Amniotic stem cell (primary cell): ENCODE measurements at places on chromosomes 12 and 14.

GRCh38 chr12:58678753-58679152 is 241.6 kb downstream of the LRIG3 start:
- no peak for DNase-seq

GRCh38 chr12:109625749-109626377 is 52.3 kb downstream of the MVK start:
- DNase-seq: no peak

- DNase-seq: no peak
Observed at GRCh38 chr12:26027401-26027800, 68.9 kb downstream of the RASSF8 start.

DNA sequence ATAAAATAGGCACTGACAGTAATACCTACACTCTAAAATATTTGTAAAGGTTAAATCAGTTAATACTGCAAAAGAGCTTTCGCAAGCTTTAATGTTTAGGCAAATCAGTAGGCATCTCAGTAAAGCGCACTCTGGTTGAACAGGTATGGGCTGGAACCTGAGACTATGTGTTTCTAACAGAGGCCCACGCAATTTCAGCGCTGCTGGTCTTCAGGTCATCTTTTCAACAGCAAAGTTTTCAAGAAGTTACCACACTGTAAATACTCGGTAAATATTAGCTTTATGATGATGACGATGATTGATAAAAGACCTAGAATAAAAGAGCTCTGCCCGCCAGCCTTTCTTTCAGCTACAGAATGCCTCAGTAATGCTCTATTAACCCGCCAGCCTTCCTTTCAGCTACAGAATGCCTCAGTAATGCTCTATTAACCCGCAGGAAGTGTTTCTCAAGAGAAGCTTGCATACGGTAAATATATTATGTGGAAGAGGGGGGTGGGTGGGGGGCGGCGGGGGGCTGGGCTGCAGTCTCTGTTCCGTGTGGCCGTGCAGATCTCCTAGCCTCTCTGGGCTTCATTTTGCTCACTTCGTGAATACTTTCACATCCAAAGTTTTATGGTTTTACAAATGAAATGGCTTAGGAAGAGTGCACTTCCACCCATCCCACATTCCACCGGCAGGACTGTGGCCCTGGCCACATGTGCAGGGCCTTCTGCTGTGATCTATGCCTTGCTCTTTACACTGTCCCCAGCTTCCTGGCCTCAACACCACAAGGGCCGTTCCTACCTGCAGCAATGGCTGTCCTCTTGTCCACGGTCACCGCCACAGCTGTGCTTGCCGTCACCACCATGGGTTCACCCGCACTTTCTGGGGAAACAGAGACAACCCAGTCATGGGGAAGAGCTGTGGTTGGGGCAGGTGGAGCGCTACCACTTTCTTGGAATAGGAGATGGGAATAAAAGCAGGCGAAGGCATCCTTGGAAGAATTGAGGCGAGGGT is 19.9 kb downstream of the LRTM2 start:
- no peak for DNase-seq

GRCh38 chr12:41120211-41120610 is 67.9 kb upstream of the PDZRN4 start:
- DNase-seq: no peak

DNA sequence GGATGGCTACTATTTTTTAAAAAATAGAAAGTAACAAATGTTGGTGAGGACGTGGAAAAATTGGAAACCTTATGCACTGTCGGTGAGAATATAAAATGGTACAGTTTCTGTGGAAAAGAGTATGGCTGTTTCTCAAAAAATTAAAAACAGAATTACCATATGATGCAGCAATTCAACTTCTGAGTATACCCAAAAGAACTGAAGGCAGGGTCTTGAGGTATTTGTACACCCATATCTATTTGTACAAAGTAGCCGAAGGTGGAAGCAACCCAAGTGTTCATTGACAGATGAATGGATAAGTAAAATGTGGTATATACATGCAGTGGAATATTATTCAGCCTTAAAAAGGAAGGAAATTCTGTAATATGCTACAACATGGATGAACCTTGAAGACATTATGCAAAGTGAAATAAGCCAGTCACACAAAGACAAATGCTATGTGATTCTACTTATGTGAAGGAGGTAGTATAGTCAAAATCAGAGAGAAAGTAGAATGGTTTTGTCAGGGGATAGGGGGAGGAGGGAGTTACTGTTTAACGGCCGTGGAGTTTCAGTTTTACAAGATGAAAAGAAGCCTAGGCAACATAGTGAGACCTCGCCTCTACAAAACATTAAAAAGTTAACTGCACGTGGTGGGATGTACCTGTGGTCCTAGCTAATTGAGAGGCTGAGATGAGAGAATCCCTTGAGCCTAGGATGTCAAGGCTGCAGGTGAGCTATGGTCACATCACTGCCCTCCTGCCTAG is 38.4 kb upstream of the CCT2 start:
- DNase-seq: no peak

GRCh38 chr12:79183003-79183402 is 318.4 kb downstream of the SYT1 start:
- no peak for DNase-seq

DNA sequence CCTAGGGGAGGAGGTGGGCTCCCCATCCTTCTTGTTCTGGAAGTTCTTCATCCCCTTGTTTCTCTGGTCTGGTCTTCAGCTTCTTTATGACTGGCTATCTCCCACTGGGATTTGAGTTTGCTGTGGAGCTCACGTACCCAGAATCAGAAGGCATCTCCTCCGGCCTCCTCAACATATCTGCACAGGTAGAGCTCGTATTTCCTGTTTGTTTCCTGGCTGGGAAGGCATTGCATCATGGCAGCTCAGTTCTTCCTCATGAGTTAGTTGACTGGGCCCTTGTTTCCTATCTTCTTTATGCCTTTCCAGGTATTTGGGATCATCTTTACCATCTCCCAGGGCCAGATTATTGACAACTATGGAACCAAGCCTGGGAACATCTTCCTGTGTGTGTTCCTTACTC is 19.8 kb downstream of the ERG28 start:
- no peak for DNase-seq

DNA sequence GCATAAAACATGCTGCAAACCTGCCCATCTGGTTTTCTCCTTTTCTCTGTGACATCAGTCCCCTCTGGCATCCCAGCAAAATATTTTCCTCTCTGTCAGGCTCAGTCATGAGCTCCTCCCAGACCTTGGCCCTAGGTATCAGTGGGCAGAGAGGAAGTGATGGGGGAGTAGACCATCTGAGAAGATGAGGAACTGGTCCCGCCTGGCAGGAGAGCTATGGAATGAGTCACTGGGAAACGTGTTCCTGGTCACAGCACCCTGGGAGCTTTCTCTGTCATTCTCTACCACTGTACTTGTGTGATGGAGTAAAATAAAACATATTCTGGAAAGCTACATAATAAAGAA is 5.0 kb upstream of the SRSF9 start:
- peak; percentile 66 for DNase-seq

DNA sequence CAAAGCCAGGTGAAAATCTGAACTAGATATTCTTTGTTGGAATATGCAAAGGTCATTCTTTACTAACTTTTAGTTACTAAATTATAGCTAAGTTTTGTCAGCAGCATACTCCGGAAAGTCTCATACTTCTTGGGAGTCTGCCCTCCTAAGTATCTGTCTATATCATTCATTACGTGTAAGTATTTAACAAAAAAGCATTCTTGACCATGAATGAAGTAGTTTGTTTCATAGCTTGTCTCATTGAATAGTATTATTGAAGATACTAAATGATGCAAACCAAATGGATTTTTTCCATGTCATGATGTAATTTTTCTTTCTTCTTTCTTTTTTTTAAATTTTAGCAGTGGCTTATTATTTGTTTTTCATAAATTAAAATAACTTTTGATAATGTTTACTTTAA is 9.8 kb upstream of the SPX start:
- no peak for DNase-seq

GRCh38 chr12:101470939-101471338 is 4.2 kb upstream of the SPIC start:
- DNase-seq: no peak

DNA sequence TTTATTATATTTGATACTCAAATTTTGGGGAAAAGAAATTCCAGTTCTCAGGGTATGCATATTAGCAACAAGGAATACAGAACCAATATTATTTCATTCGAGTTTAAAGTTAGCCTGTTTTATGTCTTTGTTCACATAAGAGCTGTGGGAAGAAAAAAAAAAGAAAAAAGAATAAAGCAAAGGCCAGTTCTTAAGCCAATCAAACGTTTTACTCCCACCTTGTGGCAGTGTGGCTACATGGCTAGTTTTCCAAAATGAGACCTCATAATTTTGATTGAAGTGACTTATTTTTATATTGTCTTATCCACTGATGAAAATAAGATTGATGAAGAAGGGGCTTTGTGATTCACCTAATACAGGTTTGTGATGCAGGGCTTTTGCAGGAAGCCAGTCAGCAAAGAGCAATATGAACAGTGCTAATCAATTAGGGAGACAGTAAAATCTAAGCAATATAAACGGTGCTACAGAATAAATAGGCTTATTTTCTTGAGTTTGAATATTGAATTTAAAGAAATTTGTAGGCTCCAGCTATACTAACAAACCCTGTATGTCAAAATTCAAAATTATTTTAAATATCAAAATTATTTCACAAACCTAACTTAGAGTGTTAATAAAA is 624.1 kb upstream of the FOXG1 start:
- DNase-seq: no peak

GRCh38 chr12:45125997-45126396 is 75.1 kb upstream of the DBX2 start:
- DNase-seq: no peak

GRCh38 chr14:79906994-79907393 is 304.3 kb downstream of the DIO2 start:
- no peak for DNase-seq

DNA sequence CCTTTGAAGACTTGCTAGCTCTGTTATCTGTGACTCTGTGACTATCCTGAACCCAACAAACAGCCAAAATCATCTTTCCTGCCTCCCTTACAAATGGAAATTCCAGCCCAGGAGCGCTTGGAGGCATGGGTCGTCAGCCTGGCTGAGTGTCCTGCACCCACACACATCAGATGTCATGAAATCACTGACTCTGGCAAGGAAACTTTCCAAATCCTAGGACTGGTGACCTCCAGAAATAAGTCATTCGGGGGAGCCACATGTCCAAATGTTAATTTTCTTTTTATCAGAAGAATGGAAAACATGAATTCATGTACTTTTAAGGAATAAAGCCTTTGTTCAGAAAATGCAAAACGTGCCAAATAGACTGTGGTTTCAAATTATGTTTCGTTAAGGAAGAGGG is 96.3 kb upstream of the EVL start:
- DNase-seq: no peak

DNA sequence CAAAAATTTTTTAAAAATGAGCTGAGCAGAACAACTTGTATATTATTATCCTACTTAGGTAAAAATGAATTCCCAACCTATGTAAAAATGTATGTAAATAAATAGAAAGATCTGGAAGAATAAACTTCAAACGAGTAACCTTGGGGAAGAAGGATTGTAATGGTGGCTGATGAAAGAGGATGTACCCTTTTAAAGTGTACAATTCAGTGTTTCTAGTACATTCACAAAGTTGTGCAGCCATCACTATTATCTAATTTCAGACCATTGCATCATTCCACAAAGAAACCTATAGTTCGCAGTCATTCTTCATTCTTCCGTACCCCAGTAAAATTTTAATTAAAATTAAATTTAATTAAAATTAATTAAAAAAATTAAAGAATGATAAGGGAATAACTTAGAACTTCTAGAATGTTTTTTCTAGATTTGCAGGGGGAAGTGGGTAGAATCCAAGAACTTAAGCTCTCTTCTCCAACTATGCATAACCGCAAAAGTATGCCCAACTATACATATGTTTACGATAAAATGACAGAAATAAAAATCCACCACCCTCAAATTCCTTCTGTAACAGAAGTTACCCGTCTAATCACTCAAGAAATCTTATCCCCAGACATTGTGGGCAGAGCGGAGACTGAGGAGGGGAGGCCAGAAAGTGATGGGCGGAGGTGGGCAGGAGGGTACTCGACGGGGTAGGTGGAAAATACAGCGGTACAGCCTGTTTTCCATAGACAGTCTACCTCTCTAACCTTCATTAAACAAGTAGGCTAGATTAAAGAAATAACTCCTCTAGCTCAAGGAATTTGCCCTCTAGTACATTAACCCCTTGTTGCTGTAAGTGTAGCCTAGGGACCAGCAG is 921 bp downstream of the DEPDC4 start:
- no peak for DNase-seq

DNA sequence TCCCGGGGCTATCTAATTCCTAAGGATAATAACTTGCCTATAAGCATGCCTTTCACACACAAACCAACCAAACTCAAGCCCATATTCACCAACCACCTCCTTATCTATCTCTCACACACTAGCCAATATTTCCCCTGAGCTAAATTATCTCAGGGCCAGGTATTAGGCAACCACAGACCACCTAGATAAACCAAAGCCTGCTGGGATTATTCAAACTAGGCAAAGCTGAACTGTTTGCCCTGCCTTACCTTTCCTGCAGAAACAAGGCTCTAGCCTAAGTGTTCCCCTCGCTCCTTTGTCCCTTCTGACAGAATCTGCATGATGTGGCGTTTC is 114.7 kb upstream of the EEA1 start:
- DNase-seq: no peak

- DNase-seq: peak; percentile 76
Observed at GRCh38 chr12:121796855-121797751, 3.6 kb upstream of the RHOF start.

DNA sequence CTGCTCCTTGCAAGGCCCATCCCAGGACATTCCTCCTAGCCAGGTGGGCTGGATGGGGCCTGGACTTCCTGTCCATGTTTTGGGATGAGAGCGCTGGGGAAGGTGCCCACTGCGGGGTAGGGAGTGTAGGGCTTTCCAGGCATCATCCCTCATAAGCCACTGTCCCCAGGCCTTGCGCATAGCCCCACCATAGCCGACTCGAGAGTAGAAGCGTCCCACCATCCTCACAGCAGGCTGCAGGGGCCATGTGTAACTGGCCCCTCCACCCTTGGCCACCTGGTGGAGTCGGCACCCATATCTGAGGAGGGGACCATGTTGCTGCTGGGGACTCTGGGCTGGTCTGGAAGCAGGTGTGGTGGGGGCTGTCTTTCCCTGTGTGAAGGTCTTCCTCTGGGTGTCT is 30.5 kb downstream of the SH2B3 start:
- no peak for DNase-seq
